NCI-H460 (cell line): ENCODE measurements at places on chromosomes 3 and 15. TPM values are rescaled to one million over a fixed set of nuclear protein-coding genes. Genes with fewer than 3 reads are reported as not detected.

DNA sequence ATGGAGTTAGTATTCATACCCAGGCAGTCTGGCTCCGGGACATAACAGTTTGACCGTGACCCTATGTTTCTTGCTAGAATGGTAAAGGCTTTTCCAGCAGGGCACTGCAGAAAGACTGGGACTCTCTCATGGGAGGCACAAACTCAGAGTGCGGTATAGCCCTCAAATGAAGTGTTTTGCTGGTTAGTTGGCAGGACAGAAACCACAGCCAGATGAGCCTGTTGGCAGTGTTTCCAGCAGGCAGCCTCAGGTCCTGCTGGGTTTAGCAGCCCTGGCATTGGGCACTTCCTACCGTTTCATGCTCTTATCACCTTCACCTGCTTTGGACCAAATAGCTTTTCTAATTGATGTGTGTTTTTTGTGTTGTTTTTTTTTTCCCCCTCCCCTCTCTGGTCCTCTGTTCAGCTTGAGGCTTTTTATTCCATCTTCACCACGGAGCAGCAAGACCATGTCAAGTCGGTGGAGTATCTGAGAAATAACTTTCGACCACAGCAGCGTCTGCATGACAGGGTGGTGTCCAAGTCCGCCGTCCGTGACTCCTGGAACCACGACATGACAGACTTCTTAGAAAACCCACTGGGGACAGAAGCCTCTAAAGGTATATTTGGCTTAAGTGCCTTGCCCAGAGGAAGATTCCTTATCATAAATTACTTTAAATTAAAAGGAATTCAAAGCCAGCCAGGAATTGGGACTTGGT, 205.6 kb downstream of the FEZF2 start:
- no peak for DNase-seq

The KIF7 gene
- total RNA-seq = 1.9 and 2.6 TPM in 2 replicates

GRCh38 chr3:30664459-30664858, 58.1 kb downstream of the TGFBR2 start:
- no peak for DNase-seq

The GPR87 gene
- total RNA-seq = not detected in 2 replicates

The CCR5 gene
- 0.12 TPM in 1 of 2 replicates, not detected in the other for total RNA-seq

GRCh38 chr3:127844326-127844942, 22.1 kb upstream of the MGLL start:
- no peak for DNase-seq

DNA sequence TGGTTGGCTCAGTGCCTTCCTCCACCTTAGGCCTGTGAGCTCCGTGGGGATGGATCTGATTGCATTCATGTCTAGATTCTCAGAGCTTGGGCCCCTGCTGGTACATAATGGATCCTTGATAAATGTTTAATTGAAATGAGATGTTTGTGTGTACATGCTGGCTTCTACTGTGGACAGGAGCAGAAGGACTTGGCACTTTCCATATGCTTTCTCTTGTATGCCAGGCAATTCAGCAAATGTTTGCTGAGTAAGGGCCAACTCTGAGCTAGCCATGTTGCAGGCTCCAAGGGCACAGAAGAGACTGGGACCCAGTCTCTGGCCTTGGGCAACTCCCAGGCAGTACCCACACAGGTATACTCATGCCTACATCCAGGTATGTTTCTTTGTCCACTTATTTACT, 67.0 kb downstream of the RAB11A start:
- DNase-seq = no peak

DNA sequence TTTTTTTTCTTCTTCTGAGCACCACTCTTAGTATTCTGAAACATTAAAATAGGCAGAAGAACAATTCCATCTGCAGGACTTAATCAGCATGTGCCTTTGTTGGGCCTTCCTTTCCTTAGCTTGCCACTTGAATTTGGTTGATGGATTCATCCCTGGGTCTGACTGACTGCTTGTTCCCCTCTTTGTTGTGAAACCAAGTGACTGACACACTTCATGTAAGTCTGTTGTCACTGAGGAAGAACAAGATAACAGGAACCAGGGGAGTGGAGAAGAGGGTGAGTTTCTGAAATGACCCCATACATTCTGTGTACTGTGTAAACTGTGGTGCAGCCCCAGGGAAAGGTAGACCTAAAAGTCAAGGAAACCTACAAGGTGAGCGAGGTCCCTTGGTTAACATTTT, 188.7 kb upstream of the TBC1D5 start:
- DNase-seq = no peak

GRCh38 chr3:99909714-99910495, 92.2 kb downstream of the CMSS1 start:
- peak; percentile 12 for DNase-seq

GRCh38 chr3:193086681-193087080, 154.3 kb upstream of the PLAAT1 start:
- no peak for DNase-seq
